NCI-H187 treated with DMSO at 0.1 percent for 48 hours (cell line): ENCODE measurements at places on chromosomes 5 and 9.

GRCh38 chr5:68215898-68216244 lies 315 bp downstream of the PIK3R1 start:
- peak; percentile 79 for DNase-seq

DNA sequence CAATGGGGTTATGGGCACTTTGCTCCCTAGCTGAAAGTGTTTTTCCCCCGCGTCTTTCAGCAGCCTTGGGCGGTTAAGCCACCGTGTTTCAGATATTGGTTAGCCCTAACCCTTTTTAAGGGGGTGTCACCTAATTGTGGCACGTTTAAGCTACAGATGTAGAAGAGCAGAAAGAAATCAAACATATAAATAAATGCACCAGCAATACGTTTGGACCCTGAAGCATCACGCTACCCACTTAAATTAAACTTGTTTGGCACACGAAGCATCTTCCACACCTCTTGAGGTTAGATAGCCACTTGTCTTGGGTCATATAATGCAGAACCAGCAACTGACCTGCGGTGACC lies 768 bp downstream of the YTHDC2 start:
- no peak for DNase-seq

DNA sequence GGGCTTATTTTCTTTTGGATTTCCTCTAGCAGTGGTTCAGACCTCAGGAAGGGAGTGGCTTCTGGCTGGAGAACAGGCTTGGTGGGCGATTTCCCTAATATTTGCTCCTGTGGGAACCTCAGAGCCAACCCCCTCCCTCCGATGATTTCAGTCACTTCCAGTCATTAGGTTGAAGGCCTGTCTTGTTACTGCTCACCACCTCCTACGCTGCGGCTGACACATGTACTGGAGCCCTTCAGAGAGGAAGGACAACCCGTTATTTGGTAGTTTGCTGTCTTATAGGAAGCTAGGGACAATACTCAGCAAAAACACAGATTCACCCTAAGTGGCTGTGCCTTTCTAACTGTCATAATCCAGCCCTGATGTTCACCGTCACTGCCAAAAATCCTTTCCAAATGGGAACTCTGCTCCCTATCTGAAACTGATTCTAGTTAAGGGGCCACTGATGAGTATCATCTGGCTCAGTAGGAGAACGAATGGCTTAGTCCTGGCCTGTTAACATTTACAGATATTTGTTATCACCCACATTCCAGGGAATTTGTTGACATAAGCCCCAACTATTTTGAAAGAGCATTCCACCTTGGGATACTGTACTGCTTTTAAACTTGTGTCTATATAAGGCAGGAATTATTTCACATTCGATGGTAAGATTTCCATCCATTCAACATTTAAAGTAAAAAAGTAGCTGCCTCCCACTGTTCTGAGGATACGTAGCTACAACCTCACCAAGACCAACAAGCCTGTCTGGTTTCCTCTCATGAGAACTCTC lies 29.3 kb upstream of the ANKH start:
- no peak for DNase-seq

- DNase-seq: no peak
Measured at GRCh38 chr5:172664018-172664417, 23.0 kb downstream of the NEURL1B start.

- DNase-seq: no peak
Measured at GRCh38 chr9:27627188-27627564, 53.9 kb upstream of the C9orf72 start.

- no peak for DNase-seq
Measured at GRCh38 chr9:18548456-18548855, 74.5 kb downstream of the ADAMTSL1 start.

GRCh38 chr5:72018143-72018803 lies 89.0 kb upstream of the MAP1B start:
- DNase-seq: peak; percentile 36

- no peak for DNase-seq
Measured at GRCh38 chr5:167639273-167639672, 652.2 kb upstream of the WWC1 start.

DNA sequence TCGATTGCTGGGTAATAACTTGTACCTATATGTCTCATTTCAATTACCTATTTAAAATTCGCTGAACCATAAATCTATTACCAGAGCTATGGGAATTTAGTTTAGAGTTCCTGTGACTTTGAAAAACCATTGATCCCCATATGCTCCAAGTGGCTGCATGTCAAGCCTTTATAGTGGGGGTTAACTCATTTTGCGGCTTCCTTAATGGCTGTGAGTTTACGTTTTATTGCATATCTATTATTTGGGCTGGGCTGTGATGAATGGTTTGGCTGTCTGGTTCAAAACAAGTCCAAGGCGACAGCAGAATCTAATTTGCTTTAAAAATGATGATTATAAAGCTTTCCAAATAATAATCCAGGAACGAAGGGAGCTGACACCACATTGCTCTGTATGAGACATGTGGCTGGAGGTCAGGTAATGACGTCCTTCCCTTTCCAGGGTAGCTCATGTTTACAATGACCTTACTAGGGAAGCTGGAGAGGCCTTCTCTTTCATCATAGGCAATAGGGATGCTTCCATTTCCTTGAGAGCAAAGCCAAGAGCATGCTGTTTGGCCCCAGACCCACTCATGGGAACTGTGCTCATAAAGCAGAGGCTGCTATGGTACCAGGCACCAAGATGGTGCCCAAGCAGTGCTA lies 258.3 kb downstream of the HSPA4 start:
- no peak for DNase-seq

DNA sequence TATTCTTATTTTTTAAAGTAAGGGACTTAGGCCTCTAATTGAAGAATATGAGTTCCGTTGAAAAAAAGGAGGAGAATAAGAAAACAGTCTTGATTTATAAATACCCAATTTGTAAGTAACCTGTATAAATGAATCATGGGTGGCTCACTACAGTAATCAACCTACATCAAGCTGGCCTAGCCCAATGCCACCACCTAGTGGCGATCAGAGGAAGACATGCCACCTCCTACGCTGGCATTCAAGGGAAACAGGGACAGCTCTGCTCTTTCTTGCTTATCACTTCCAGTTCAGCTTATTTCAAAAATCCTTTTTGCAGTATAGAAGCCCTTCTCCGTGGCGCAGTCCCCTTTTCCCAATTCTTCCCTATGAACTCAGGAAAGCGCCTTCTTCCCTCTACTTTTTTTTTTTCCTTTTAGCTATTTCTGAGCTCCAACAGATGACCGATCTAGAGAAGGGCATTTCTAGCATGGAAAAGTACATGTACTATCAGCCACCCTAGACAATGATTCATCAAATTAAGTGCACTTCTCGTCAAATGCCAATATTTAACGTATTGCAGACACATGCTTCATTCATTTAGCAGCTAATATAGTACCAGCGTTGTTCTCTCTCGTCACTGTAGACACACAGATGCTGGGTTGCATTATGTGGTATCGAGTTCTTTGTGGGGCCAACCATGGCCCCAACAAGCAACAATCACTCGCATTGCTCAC lies 28.3 kb downstream of the PTPN3 start:
- peak; percentile 1 for DNase-seq

DNA sequence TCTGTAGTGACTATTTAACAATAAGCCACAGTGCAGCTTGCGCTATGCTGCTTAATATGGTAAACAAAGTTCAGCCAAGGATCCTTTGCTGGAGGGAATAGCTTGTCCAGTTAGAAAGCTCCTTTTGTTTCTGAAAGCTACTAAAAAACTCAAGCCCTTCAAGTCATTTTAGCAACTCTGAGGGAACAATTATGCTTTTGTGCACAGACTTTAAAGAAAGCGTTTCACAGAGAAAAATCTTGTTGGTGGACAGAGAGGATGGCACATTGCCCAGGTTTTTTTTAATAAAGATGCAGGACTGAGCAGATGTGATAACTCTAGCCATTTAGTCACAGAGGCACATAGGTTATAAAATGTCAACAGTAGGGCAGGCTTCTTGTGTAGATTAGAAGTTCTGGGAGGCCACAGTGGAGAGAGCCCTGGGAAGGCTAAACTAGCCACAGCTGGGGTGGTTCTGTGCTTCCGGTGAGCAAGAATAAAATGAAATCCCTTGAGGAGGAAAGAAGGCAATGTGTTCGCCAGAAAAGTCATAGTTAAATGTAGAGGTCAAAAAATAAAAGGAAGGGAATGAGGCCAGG lies 63.4 kb downstream of the ALDH7A1 start:
- DNase-seq: no peak

- no peak for DNase-seq
Measured at GRCh38 chr5:144487207-144487606, 316.5 kb downstream of the KCTD16 start.
